ENCODE measurements at places on chromosomes 3 and 15.

GRCh38 chr3:38519651-38520050 lies 23.5 kb downstream of the EXOG start:
- DNase-seq: no peak

DNA sequence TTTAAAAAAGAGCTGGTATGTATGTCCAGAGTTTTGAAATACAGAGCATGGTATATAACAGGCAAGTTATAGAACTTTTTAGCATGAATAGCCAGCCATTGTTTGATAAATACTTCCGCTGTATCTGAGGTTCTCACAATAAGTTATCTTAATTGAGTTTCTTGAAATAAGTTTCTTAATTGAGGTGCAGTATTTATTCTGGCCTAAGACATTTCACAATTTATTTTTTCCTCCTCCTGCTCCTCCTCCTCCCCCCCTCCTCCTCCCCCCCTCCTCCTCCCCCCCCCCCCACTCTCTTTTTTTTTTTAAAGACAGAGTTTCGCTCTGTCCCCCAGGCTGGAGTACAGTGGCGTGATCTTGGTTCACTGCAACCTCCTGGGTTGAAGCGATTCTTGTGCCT lies 83.4 kb downstream of the VPS8 start:
- DNase-seq: no peak

- peak; percentile 82 for DNase-seq
Measured at GRCh38 chr3:190064112-190064511, 56.6 kb downstream of the P3H2 start.

GRCh38 chr3:156649681-156650080 lies 24.7 kb upstream of the TIPARP start:
- DNase-seq: no peak

DNA sequence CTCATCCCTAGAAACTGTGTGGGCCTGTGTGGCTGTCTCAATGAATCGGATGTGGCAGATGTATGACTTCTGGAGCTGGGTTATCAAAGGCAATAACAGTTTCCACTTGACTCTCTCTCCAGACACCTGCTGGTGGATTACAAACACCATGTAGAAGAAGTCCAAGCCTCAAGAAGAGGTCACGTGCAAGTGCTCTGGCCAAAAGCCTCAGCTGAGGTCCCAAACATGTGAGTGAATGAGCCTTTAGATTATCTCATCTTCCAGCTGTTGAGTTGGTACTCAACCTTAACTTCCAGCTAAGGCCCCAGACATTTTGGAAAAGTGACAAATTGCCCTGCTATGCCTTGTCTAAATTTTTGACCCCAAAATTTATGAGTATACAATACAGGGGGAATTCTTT lies 42.7 kb upstream of the IL12A start:
- no peak for DNase-seq

- DNase-seq: peak; percentile 97
Measured at GRCh38 chr15:44102675-44103254, 92.3 kb downstream of the FRMD5 start.

DNA sequence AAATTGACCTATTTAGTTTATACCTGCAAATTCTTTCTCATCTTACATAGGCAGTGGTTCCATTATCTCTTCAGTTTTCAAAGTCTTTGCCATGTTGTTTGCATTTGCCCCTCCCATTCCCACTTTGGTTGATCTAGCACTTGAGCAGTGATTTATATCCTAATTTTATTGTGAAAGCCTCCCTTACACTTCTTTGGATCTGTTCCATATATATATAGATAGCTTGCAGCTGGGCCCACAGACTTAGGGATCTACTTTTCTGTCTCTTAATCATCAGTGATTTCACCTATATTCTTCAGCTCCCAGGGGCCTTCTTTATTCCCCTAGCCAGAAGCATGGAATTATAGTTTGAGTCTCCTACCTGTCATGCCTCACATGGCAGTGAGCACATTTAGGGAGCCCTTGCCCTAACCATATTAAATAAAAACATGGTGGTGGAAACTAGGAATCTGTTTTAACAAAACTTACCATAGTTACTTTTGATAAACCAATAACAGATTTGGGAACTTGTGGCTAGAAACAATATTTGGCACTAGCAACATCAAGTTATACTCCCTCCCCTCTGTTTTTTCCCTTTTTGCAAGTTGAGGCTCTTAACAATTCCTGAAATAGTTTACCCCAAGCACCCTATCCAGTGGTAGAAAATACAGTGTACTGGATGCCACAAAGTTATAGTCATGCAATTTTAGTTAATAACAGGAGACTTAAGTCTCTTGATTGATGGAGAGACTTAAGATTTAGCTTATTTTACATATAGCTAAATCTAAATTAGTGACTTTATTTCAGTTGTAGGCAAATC lies 41.7 kb downstream of the ARIH1 start:
- no peak for DNase-seq

GRCh38 chr3:94440767-94441493 lies 378.1 kb downstream of the NSUN3 start:
- DNase-seq: peak; percentile 83

- DNase-seq: peak; percentile 37
Measured at GRCh38 chr3:5022187-5022965, 43.1 kb downstream of the BHLHE40 start.

DNA sequence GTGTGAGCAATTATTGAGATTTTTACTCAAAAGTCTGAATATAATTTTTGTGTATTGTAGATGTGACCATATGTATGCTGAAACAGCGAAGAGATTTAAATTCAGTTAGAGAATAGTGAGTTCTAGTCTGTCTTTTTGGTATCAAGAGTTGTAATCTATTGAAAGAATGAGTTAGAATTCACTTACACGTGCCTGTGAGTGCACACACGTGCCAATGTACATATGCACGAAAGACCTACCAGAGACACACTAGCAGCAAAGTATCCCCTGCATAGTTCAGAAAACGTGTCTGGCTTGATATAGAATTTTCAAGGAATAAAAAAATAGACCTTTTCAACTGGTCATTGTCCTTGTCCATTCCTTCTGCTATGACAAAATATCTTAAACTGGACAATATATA lies 64.8 kb upstream of the BHLHE40 start:
- no peak for DNase-seq

Data from endothelial cell of umbilical vein (primary cell).